G401 (cell line): ENCODE measurements at places on chromosomes 6 and 20. TPM values are rescaled to one million over a fixed set of nuclear protein-coding genes. Genes with fewer than 3 reads are reported as not detected.

DNA sequence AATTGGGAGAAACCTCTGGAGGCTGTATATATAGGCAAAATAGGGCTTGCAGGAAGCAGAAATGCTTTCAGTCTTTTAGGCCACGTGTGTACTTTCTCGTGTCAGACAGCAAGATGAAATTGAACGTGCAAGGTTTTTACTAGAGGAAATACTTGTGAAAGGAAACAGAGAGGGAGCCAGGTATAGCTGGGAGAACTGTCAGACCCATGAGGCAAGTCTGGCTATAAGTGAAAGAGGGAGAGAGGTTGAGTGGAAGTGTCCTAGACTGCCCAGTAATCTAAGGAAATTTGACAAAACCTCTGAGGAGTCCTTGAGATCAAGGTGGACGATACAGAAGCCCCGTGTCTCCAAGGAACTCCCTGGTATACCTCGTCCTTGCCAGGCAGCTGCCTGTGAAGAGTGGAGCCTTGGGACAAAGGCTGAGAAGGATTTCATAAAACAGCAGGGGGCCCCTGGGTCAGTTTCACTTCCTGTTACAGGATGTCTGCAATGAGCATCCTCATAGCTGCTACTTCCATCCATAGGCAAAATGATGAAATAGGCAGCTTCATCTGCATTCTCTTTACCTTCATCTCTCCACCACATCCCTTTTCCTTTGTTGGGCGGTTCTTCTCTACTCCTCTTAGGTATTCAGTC is 114.4 kb upstream of the MAP3K7 start:
- DNase-seq: no peak

The UNC5CL gene
- 0.71 TPM in 1 of 2 replicates, not detected in the other for total RNA-seq

DNA sequence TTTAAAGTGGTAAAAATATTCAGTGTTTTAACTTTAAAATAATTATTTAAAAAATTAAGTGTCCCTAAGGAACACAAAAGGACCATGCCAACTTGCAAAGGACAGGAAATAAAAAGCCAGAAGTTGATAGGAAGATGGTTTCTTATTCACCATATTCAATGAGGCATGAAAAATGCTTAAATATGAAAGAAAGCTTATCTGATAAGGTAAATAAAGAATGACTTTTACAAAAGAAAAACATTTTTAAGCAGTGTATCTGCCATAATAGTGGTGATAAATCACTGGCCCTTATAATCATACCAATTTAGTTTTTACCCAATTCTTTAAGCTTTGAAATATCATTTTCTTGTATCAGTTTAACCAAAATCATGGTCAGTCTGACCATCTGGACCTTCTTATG is 33.5 kb upstream of the POPDC3 start:
- DNase-seq: no peak

DNA sequence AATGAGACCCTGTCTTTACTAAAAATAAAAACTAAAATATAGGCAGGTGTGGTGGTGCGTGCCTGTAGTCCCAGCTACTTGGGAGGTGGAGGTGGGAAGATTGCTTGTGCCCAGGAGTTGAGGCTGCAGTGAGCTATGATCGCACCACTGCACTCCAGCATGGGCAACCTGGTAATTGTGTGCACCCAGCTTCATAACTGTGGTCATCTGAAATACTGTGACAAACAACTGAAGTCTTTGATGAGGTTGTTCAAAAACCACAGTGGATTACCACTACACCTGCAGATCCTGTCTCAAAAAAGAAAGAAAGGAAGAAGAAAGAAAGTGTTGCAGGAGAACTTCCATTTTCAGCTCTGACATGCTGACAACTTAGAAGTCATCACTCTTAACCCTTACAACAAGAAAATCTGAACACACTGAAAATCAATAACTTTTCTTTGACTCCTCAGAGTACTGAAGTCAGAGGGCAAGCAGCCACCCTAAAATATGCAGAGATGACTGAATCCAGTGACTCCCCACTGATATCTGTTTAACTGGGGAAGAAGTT is 13.8 kb upstream of the ZBP1 start:
- no peak for DNase-seq

DNA sequence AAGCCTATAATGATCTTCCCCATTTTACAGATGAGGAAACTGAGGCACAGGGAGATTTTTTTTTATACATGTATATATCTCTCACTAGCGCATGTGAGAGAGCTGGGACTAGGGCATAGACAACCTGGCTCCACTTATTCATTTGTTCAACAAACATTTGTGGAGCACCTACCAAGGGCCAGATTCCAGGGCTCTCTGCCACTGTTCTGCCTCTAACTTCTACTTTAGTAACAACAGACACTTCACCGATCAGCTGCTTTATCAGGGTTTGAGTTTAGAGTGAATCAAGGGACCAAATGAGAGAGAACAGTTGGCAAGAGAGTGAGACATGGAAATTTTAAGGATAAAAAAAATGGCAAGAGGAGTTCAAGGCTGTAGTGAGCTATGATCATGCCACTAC is 7.4 kb downstream of the ADAT2 start:
- DNase-seq: no peak

DNA sequence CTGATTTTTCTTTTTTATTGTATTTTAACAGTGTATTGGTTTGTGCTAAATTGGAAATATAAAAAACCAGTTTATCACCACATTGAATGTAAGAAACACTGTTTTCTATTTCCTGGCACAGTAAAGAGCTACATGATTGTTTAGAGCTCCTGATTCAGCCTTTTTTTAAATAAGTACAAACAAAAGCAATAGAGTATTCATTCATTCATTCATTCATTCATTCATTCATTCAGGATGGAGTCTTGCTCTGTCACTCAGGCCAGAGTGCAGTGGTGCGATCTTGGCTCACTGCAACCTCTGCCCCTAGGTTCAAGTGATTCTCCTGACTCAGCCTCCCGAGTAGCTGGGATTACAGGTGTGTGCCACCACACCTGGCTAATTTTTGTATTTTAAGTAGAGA is 96.8 kb upstream of the SCGN start:
- DNase-seq: no peak

GRCh38 chr6:89368107-89368506 is 15.6 kb upstream of the UBE2J1 start:
- DNase-seq: peak; percentile 79

DNA sequence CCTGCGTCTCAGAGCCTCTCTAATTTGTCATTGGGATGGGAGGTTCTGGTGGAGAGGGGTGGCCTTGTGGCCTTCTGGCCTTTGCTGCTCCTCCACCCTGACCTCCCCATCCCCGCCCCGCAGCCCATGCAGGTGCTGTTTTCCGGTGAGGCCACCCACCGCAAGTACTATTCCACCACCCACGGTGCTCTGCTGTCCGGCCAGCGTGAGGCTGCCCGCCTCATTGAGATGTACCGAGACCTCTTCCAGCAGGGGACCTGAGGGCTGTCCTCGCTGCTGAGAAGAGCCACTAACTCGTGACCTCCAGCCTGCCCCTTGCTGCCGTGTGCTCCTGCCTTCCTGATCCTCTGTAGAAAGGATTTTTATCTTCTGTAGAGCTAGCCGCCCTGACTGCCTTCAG is 171.8 kb upstream of the RNF24 start:
- no peak for DNase-seq

DNA sequence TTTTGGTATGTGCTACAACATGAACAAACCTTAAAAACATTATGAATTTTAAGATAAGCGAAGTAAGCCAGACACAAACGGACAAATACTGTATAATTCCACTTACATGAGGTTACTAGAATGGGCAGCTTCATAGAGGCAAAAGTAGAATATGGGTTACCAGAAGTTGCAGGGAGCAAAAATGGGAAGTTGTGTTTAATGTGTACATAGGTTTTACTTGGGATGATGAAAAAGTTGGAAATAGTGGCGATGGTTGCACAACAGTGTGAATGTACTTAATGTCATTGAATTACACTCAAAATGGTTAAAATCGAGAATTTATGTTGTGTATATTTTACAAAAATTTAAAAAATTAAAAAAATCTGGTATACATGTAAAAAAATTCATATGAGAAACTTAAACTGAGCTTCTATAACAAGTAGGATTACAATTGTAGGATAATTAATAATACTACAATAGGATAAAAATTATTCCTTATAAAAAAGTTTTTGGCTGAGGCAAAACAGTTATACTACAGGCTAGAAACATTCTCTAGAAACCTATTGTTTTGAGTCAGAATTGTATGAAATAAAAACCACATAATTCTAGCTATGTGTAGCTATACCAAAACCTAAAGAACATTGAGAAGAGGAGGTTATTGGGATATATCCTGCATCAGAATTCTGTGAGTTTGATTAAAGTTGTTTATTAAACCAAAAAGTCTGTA is 24.8 kb upstream of the DYNLRB1 start:
- no peak for DNase-seq

The RSPO4 gene
- not detected in 2 replicates for total RNA-seq

DNA sequence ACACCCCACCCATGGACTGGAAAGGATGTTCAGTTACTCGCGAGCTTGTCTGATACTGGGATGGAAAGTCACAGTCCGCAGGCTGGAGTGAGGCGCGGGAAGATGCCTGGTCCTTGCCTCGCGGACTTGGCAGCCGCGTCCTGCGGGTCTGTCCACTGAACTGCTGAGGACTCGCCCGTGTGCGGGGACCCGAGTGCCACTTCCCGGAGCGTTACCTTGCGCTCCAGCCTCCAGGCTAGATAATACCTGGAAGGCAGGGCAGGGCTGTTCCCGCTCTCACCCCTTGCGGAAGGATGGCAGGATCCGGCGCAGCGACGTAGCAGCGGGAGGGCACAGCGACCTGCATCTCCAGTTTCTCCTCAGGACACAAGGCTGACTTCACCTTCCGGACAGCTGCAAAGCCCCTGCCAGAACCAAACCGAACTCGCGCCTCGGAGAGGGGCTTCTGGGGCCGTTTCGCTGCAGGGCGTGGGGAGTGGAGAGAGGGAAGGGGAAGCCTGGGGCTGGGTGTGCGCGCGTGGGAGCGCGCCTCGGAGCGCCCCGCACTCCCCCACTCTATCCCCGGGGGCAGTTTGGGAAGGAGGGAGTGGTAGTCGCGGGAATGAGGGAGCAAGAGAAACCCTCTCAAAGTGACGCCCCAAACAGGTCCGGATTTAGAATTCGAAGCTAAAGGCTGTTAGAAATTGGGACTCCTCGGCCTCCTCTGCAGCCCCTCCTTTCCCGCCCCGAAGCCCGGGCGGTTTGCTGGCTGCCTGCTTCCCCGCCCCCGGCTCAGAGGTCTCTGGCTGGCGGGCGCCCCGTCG is at the start of gene KCNQ5:
Gene KCNQ5 (plus strand): TSS at position 774 of the 803 bp plus-strand sequence.
- no peak for DNase-seq

DNA sequence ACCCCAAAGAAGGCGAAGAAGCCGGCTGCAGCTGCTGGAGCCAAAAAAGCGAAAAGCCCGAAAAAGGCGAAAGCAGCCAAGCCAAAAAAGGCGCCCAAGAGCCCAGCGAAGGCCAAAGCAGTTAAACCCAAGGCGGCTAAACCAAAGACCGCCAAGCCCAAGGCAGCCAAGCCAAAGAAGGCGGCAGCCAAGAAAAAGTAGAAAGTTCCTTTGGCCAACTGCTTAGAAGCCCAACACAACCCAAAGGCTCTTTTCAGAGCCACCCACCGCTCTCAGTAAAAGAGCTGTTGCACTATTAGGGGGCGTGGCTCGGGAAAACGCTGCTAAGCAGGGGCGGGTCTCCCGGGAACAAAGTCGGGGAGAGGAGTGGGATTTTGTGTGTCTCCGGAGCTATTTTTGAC is 69.6 kb downstream of the HFE start:
- DNase-seq: peak; percentile 69

The BTNL2 gene
- total RNA-seq: not detected in 2 replicates

DNA sequence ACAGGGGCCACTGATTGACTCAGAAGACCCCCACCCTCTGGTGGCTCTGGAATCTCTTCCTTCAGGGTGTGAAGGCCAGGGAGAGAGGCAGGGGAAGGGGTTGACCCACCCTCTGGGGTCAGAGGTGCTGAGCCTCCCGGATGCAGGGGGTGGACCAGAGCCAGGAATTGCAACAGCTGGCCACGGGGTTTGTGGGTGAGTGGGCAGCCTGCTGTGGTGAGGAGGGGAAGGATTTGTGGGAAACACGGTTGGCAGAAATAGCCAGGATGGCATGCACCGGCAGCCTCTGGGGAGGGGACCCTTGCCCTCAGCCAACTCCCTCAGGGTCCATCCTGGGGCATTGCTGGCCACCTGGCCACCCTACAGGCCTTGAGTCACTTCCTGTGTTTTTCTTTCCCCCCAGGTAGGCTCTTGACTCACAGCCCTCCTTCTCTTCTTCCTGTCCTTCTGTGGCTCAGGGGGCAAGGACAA is 92.8 kb downstream of the MRPL14 start:
- no peak for DNase-seq

DNA sequence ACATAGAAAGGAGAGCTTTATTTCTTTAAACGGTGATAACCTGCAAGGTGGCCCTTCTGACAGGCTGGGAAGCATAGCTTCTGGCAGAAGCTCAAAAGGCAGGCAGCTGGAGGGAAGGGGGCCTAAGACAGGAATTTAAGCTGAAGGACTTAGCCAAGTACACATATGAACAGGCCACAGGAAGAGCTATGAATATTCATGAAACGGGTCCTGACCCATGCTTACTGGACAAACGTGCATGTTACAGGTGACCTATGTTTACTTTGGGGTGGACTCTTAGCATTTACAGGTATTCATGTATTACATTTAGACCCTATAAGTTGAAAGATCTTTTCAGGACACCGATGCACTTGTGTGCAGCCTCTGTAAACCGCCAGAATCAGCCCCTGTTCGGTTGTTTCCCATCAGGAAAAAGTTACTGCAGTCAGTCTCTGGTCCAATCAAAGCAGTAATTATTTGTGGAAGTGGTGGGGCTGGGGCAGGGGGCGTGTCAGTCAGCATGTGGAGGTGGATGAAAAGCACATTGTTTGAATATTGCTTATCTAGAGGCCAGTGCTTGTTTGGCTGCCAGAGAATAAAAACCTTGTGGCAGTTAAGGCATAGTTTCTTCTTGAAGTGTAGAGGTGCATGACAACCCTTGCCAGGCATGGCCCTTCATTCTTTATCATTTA is 2.9 kb upstream of the GZF1 start:
- peak; percentile 10 for DNase-seq

GRCh38 chr20:59102841-59103299 is 60.3 kb upstream of the PRELID3B start:
- no peak for DNase-seq

DNA sequence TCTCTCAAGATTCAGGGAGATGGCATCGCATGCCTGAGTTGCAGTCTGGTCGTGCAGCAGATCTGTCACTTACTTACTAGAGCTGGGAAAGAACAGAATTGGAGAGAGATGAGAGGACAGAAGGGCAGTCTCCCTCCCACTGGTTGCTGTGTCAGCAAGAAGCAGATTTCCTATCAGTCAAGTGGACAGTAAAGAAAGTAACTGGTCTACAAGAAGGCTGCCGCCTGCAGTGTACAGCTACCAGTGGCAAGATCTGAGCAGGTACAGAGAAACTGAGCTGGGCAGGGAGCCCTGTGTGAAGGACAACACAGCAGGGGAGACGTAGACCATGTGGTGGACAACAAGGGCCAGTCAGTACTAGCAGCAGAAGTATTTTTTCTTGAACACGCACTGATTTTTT is 49.5 kb upstream of the PCSK2 start:
- DNase-seq: peak; percentile 80

DNA sequence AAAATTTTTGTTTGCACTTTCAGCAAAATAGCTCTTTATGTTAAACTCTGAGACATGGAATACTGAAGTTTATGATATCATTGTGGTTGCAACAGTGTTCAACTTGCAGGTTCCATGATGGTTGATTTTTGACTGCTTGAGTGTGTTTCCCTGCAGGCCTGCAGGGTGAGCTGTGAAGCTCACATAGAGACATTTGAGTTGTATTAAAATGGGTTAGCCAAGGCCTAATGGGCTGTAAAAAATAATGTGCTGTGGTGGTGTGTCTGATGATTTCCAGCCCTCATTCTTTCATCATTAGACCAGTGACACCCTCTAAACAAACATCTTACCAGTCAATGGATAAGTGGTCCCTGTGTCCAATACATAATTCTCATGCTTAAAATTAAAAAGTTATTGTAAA is 321.4 kb downstream of the FARS2 start:
- DNase-seq: no peak
